Stimulated activated CD4-positive, alpha-beta T cell treated with anti-CD3 and anti-CD28 coated beads, Interleukin-4, amount 100 ng/mL, for 48 hours (primary cell): ENCODE measurements at places on chromosomes 7 and 10.

GRCh38 chr10:116133634-116134033 lies 139.4 kb downstream of the GFRA1 start:
- DNase-seq = no peak

DNA sequence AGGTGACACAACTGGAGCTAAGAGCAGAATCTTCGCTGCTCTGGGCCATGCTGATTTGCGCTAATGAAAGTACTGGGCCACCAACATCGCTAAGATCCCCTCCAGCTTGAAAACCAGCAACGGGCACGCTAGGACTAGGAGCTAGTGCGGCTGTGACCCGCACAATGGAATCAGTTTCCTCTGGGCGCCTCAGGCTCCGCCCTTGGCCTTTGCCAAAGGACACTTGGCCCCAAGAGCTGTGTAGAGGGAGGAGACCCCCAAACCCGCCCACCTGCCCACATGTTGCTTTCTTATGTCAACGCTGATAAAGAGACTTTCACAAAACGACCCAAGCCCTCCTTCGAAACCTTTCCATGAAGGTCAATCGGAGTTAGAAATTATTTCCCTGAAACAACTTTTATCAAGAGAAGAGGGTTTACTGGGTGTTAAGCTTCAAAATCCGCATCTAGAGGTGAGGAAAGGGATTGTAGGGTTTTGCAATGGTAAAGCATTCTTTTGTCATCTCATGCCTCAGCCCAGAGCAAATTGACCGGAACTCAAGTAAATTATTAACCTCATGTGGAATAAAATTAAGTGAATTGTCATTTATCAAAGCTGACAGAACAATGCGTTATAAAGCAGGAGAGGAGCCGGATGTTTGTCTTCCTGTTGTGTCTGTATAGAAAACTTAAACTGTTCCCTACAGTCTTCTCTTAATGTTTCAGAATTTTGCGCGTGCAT lies 9.4 kb downstream of the ABCB5 start:
- DNase-seq = no peak

DNA sequence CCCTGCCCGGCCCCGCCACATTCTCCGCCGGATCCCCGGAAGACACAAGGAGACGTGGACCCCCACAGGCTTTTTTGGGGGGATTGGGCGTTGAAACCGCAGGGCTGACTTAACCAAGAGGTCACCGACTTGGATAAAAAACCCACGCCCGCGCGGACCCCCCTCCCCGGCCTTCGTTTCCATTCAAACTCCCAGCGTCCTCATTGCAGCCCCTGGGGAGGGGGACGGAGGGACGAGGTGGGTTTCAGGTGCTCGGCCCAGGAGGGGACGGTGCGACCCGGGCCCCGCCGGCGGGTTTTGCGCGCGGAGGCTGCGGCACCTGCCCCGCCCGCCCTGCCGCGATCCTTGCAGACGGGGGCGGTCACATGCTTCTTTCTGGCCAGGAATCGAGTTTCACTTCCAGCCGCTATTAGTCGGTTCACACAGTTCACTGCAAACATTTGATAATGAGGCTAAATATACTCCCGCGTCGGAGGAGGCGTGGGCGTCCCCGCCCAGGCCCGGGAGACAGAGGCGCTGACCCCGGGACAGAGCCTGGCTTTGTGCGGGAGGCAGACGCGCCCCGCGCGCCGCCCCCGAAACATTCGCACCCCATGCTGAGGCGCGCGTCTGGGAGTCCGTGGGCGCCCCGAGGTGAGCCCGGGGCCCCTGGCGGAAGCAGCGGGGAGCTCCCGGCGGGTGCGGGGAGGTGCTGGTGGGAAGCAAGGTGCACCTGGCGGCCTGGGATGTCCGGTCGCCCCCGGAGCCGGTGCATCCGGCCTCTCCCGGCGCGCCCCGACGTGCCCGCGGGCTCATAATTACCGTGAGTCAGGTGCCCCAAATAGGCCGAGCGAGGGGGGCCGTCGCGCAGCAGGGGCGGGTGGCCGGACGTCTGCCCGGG lies 2.7 kb upstream of the PDGFA start:
- no peak for DNase-seq

DNA sequence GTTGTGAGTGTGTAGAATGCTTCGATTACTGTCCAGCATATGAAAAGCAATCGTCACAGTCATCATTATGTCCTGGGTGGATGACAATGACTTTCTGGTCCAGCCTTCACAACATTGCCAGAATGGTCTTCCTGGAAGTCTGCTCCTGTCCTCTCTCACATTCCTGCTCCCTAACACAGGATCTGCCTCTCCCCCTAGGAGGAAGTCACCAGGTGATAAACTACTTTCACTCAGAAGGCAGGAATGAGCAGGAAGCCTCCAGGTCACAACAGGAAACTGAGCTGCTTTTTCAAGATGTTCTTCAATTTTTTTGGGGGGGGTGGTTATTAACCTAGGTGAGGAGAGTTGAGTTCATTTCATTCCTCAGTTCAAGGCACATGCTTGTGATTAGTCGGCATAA lies 13.6 kb upstream of the GPNMB start:
- DNase-seq = no peak

GRCh38 chr10:112502536-112502935 lies 55.5 kb downstream of the VTI1A start:
- no peak for DNase-seq

DNA sequence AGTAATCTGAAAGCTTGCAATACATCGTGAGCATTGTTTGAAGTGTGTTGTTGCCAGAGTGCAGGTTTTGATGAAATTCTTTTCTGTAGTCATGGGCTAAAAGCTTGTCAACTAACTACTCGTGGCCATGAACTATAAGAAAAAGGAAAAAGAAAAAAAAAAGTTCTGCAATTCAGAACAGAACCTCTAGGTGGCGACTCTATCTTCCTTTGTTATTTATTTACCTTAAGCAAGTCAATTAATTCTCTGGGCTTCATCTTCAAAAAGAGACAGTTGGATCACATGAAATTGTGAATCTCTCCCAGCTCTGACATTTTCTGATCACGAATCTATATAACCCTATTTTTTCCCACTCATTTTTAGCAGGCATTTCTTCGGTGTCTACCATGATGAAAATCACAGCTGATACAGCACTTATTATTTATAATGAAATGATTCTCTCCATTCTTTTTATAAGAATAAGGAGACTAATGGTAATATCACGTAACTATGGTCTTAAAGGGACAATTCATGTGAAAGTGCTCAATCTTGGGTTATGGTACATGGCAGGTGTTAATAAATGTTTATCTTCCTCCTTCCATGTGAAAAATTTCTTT lies 18.8 kb downstream of the TMEM196 start:
- no peak for DNase-seq

DNA sequence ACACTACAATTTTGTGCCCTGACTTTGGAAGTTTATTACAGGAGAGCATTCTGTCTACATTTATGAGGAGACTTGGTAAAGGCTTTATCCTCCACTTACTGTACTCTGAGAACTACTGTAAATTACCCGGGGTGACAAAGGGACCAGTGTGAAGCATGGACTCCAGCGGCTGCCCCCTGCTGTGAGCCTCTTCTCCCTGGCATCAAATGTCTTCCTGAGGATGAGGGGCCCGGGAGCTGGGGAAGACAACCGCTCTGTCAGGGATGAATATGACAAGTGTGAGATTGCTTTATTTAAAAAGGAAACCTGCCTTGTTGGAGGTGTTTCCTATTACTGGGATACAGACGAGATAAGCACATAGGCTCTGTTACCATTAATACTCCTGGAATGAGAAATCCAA lies 714.8 kb downstream of the CCSER2 start:
- DNase-seq = no peak

- DNase-seq = no peak
Observed at GRCh38 chr7:18639711-18640110, 144.2 kb downstream of the HDAC9 start.

- DNase-seq = no peak
Observed at GRCh38 chr10:30493609-30494530, 59.9 kb downstream of the MAP3K8 start.

DNA sequence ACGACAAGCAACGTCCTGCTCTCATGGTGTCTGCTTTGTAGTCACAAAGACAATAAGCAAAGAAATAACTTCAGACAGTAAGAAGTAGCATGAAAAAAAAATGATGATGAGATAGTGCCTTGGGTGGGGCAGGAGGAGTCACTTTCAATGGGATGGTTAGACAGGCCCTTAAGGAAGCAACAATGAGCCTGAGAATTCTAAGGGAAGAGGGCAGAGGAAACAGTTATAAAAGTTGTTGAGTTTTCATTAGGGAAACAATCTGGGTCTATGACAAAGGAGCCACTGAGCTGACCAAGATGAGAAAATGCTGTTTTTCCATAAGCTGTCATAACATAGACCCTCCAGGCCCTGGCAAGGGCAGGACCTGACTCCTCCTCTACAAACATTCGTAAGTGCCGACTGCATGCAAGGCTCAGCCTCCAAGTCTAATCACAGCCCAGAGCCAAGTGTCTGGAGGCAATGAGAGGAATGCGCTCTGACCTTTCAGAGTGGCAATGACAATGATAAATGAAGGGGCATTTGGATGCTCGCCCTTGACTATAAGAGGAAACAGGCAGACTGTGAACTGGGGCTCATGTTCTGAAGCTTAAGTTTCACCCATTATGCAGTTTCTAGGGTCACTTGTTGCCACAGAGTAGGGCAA lies 43.7 kb downstream of the PPP1R3C start:
- no peak for DNase-seq

DNA sequence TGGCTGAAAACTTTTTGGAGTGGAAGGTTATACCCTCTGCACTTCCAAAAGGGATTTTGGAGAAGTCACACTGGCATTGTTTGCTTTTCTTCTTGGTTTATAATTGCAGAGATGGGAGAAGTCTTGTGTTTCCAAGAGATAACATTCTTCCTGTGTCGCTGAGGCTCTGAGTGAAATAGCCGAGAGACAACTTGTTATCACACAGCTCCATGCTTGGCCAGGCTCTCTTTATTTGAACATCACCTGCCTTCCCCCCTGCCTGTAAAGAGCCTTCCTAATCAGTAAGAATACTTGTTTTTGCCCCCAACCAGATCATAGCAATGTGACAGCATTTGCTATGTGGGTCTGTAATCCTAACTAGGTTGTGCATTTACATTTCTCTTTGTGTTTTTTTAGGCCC lies 270.7 kb downstream of the GALNT17 start:
- no peak for DNase-seq

GRCh38 chr10:33875924-33876583 lies 541.6 kb upstream of the NRP1 start:
- DNase-seq = no peak

GRCh38 chr7:50699143-50699542 lies 83.6 kb downstream of the GRB10 start:
- no peak for DNase-seq

DNA sequence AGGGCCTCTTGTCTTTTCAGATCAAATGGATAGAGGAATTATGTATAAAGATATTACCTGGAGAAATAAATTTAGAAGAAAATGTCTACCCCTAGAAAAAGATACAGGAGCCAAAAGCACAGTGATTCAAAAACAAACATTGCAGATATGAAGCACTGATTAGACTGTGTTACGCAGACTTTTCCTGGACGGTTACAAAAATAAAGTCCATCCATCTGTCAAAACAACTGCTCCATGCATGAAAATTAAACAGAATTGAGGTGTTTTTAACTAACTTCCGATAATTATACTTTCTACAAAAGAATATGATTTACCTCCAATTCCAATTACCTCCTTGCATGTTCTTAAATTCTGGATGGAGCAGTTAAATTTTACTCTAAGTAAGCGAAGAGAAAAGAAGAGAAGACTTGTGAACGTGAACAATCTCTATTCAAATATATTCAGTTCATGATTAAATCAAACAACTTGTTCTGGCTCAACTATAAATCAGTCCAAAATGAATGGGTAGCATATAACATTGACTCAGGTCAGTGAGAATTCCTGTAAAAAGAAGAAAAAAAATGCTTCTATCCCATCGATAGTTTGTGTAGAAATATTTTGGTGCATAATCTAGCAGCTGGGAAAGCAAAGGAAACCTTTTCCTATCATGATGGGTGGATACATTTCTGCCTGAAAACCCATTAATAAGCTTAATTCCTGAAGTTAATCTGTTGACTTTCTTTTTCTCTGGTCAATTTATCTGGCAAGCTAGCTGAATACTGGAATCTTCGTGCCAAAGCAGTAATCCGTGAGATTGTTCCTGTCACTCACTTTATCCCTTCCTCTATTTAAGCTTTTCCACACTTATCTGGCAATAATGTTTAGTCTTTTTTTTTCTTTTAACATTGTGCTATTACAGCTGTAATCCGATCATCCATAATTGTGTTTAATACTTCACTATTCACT lies 80.4 kb downstream of the SEMA3A start:
- DNase-seq = no peak

DNA sequence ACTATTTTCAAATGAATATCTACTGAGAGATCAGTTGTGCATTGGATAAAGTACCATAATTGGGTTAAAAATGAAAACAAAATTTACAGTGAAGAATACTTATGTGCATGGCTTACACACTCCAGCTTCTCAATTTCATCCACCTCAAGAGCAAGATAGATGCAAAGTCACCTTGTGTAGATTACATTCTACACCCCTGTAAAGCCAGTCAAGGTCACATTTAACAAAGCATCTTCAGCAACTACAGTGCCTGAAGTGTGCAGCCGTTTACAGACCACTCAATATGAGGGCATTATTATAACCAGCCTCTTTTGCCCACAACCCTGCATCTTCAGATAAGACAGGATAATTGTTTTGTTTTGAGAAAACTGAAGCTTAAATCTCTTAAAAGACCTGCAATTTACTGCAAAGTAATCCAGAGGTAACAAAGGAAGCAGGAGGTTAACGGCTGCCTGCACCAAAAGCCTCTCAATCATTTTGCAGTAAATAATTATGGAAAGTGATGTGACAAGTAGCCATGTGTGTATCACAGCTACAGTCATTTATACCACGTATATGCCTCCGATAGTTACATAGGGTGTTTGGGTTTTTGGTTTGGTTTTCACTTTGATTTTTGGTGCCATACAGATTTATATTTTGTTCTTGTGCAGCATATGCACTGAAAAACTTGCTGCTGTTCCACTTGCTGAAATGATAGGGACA lies 4.9 kb downstream of the PURB start:
- no peak for DNase-seq

DNA sequence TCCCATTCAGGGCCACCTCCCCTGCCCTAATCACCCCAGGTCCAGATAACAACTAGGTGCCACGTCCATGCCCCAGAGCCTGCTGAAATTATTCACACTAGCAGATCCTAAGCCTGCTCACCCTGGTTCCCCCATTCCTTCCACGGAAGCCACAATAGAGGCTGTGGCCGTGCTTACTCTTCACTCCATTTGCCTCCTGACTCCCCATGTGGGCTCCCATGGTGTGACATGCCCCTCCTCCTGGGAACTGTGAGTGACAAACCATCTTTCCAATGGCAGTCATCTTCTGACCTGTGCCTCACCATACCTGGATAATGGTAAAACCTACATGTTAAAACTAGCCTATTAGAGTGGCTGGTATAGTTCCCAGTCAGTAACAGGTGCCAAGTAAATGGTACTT lies 216.2 kb upstream of the PRKCQ start:
- no peak for DNase-seq

DNA sequence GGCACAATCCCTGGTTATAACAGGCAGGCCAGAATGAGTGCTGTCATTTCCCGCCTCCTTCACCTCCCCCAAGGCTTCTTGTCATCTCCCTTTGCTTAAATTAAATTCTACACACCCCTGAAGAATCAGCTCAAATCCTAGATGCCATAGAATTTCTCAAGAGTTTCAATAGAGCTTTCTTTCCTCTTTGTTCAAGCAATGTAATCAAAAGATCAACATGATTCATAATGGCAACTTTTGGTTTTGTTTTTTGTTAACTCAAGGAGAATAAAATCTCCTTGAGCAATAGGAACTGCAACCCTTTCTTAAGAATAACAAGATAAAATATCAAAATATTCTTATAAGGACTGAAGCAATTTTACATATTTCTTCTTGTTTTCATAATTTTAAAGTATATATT lies 180.8 kb upstream of the CDK1 start:
- no peak for DNase-seq
